ENCODE measurements at places on chromosomes 13 and 19.

DNA sequence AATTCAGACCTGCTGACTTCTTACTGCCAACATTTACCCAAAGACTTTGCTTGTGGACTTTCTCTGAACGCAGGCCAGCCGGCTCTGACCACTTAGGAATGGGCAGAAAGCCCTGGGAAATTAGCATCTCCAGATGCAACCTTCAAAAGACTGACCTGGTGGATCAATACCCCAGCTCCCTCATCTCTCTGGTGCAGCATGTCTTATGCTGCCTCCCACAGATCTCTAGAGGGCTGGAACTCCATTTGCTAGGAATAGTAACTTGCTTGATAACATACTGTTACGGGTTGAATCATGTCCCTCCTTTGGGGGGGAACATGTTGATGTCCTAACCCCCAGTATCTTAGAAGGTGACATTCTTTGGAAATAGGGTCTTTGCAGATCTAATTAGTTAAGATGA lies 12.9 kb upstream of the SLC25A41 start:
- DNase-seq = no peak

DNA sequence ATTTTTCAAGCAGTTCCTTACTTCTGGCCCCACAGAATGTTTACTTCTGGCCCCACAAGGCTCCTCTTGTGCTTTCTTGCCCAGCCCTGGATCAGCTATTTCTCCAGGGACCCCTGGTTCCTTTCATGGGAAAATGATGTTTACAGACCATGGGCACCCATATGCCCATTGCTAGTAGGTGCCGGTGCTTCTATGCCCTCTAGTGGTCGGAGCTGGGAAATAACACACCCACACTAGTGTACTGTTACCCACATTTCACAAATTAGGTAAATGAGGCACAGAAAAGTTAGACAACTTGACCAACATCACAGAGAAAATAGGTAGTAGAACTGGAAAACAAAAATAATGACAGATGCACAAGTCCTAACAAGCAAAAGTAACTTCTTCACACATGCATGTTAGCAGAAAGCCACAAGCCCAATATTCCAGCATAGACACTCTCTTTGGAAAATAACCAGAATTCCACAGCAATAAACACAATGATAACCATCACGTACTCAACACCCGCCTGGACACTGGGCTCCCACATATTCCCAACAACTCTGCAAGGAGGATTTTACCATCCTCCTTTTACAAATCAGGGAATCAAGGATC lies 1.3 kb upstream of the CEACAM6 start:
- peak; percentile 46 for DNase-seq

GRCh38 chr19:48121909-48122371 lies 11.3 kb upstream of the PLA2G4C start:
- DNase-seq = no peak

GRCh38 chr13:98519976-98520375 lies 56.9 kb downstream of the STK24 start:
- DNase-seq = no peak

GRCh38 chr19:31575846-31576335 lies 226.7 kb upstream of the TSHZ3 start:
- no peak for DNase-seq

GRCh38 chr19:32802840-32803239 lies 66.7 kb downstream of the SLC7A9 start:
- no peak for DNase-seq

GRCh38 chr13:101624210-101624922 lies 171.9 kb downstream of the ITGBL1 start:
- DNase-seq = no peak

GRCh38 chr13:36395280-36395679 lies 37.0 kb upstream of the CCNA1 start:
- DNase-seq = no peak

- no peak for DNase-seq
Measured at GRCh38 chr19:34457446-34457845, 24.1 kb upstream of the WTIP start.

DNA sequence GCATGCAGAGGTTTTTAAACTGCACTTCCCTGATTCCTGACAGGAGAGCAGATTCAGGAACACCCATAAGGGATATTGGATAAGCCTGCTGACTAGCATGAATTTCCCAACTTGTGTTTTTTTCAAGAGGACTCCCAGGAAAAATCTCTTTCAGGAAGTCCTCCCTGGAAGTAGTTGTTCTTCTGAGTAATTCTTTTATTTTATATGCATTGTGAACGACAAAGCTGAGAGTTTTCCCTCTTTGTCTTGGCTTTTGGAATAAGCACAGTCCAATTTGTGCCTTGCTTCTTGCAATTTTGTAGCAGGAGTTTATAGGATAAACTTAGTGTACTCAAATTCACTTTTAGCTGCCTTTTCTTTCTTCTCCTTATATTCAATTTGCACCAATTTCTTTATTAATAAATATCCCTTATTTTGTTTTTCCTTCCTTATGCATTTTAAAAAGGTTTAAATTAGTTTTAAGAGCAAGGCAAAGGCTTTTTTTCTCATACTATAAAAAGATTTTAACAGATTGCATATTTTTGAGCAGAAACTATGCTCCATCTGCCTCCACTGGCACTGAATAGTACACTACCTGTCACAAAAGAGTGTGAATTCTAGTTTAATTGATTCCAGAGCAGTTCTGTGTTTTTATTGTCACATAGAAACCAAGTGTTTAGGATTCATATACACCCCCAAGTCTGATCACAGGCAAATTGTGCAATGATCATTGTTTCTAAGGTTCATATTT lies 543.3 kb upstream of the SPRY2 start:
- no peak for DNase-seq

DNA sequence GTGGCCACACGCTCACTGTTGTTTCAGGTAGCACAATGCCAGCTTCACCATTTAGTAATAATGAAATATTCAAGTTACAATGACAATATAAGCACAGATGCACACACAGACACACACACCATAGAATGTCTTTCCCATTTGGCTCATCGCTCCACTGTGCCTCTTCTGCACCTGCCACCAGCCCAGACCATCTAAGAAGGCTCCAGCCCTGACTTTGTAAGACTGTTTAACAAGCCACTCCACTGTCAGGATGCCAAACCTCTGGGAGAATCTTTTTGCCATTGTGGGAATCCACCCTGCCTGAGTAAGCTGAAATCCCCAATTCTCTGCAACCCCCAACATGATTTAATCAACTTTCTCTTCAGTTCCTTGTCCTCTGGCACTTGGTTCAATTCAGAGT lies 60.6 kb downstream of the LHFPL6 start:
- no peak for DNase-seq

DNA sequence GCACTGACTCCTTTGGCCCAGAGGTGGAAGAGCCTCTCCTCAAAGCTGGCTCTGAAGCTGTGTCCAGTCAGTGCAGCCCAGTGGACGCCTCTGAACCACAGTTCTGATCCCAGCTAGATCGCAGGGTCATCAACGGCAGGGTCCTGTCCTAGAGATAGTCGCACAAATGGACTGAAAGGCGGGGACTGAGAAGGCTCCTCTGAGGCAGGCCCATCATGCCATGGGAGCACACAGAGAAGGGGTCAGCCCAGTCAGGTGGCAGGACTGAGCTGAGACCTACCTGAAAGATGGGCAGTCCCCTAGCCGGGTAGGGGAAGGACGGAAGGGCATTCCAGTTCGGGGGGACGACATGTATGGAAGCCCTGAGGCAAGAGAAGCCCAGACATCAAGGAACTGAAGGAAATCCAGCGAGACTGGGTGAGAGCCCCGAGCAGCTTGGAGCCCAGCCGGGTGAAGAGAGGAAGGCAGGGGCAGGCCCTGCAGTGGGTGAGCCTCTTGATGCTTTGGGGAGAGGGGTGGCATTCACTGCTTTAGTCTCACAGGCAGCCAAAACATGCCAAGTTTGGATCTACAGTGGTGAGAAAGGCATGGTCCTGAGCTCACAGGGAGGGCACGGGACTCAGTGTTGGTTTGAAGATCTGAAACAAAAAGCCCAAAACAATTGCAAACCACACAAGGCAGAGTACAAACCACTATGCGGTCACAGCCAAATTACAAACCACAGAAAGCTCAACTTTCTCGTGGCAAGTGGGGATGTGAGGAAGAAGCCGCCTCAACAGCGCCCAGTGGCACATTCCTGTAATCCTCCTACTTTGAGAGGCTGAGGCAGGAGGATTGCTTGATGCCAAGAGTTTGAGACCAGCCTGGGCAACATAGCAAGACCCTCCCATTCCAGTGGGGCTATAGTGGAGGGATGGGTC lies 10.0 kb downstream of the CALM3 start:
- no peak for DNase-seq

All from stimulated activated CD4-positive, alpha-beta T cell treated with anti-CD3 and anti-CD28 coated beads, TNF-alpha, amount 100 ng/mL, for 1 hour (primary cell).